ENCODE measurements at places on chromosomes 4 and X.

- no peak for DNase-seq
These were observed 868.3 kb downstream of the RAB28 start for GRCh38 chr4:12615822-12616221.

GRCh38 chr4:22573198-22573597 lies 57.3 kb upstream of the ADGRA3 start:
- no peak for DNase-seq

GRCh38 chrX:94831364-94831763 lies 1157.4 kb downstream of the FAM133A start:
- DNase-seq = no peak

DNA sequence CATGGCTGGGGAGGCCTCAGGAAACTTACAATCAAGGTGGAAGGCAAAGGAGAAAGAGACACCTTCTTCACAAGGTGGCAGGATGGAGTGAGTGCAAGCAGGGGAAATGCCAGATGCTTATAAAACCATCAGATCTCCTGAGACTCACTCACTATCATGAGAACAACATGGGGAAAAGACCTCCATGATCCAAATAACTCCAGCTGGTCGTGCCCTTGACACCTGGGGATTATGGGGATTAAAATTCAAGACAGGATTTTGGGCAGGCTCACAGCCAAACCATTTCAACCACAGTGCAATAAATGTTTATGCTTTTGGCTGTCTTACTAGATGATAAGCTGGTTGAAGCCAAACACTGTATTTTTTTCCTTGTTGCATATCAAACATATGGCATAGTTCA lies 1112.4 kb downstream of the STIM2 start:
- DNase-seq = no peak

- DNase-seq = no peak
These were observed 1.2 kb downstream of the ENPP6 start for GRCh38 chr4:184216515-184216914.

DNA sequence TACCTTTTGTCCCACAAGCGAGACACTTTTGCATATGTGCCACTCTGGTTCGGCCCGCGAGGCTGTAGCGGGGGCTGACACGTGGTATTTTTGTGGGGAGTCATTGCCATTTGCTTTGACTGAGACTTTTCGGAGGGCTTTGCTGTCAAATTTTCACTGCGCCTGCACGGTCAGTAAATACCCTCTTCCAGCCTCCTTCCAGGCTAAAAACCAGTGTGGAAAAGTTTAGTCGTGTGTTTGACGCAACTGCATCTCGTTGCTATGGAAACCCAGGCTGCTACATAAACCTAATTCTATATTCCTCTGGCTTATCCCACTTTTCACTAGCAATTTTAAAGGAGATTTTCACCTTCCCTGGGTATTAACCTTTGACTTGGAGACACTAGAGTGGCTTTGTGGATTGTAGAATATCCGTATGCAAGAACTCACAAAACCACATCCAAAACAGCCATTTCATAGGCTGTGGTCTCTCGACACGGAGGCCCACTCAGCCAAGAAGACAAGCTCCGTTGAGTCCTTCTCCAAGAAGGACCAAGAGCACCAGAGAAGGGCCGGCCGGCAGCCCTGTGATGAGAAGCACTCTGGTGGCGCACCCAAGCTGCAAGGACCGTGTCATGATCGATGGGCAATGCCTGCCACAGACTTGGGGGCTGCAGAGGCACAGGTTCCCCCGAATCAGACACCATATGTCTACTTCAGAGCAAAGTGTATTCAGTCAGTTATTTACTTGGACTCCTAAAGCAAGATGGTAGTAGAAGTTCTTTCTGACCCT lies 38.4 kb upstream of the ENPP6 start:
- no peak for DNase-seq

DNA sequence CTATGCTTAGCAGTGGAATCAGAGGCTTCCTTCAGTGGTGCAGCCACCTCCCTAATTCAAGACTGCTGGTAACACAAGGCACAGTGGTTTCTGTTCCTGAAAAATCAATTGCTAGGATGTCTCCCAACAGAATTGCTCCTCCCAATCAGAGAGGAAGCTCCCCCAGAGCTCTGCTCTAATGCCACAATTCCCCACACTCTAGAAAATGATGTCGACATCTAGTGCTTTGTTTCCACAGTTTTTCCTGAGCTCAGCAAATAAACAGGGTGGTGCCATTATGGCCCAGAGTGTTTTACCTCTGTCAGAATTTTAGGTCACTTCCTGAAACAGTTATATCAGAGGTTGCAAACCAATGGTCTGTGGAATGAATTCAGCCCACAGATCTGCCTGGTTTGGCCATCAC lies 24.7 kb downstream of the TAB3 start:
- DNase-seq = no peak

DNA sequence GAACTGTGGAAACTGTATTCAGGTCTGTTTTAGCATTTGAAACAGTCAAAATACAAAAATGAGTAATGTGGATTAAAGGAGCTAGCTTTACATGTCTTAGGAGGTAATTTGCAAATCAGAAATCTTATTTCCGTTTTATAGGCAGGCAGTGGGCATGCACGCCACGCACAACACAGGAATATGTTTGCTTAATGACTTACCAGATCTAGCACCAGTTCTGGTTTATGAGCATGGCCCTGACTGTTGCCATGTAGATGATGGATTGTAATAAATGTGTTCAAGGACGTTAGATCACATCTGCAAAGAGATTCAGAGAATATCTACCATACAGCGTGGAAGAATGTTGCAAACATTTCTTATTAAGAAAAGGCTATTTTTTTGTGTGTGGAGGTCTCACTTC lies 344.5 kb upstream of the NR3C2 start:
- no peak for DNase-seq

DNA sequence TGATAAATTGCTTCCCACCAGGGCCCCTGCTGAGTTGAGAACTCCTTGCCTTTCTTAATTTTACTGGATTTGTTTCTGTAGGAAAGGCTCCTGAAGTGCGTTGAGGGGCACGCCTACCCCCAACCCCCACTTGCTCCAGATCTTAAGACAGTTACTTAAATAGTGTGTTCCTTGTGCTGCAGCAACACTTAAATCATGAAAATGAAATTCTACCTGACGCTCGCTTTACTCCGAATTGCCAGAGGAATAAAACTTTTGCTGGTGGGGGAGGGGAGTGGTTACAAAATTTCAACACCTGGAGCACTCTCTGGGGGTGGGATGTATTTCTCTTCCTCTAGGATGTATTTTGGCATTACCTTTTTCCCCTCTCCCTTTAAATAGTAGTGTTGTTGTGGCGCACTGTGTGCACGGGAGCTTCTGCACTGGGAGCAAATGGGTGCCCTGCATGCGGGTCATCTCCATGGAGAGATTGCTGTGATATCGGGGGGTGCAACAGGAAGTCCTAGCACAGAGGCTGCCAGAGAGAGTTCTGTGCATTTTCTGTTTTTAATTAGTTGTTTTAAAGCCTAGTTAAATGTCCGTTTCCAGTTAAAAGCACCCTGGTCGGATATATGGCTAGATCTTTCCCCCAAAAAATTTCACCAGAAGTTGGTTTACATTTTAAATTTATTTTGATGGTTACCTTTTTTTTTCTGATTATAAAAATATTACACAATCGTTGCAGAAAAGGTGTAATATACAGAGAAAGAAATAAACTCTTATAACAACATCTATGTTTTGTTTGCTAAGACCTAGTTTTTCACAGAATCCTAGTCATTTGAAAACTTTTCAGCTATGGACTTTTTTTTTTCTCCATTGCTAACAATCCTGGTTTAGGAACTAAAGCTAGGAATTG lies 207.7 kb downstream of the SOWAHB start:
- no peak for DNase-seq

GRCh38 chr4:112889199-112889598 lies 160.3 kb upstream of the ANK2 start:
- no peak for DNase-seq

- no peak for DNase-seq
These were observed 314 bp downstream of the DNASE1L1 start for GRCh38 chrX:154408659-154409221.

DNA sequence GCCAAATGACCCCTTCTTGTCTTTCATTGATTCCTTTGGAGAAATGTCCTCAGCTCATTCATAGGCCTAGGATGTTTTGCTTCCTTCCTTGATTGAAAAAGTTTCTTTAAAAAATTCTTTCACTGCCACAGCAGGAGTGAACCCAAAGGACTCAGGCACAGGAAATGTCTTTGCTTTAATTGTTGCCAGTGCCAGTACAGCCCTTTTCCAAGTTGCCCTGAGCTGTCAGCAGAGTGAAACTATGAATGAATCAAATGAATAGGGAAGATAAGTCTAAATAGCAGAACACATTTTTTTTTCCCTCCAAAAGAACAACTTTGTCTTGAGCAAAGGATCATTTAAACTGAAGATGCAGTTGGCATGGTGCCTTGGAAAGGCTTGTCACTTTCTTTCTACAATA lies 63.8 kb upstream of the SLC4A4 start:
- no peak for DNase-seq

Data from chondrocyte (in vitro differentiated cells).